ENCODE measurements at places on chromosomes 16 and 17. TPM values are rescaled to one million over a fixed set of nuclear protein-coding genes. Genes with fewer than 3 reads are reported as not detected.

- no peaks in the 10 kb centered on the region for H3K4me1 ChIP-seq
- no peak overlapping the region for H3K27ac ChIP-seq
- H3K36me3 ChIP-seq, result no peaks in the 10 kb centered on the region
- no peak overlapping the region for H3K4me3 ChIP-seq
- peaks cover 11% of the 10 kb centered on the region for H3K27me3 ChIP-seq
These were observed 52.5 kb downstream of the VAT1L start for GRCh38 chr16:77840673-77841501.

- peaks cover 76% of the 10 kb centered on the region for H3K4me1 ChIP-seq
- peak overlapping the region; percentile 90 for H3K4me3 ChIP-seq
- no peaks in the 10 kb centered on the region for H3K27me3 ChIP-seq
- H3K27ac ChIP-seq, result peak overlapping the region; percentile 91
- DNase-seq, result peak; percentile 54
These were observed 579 bp upstream of the CYBA start for GRCh38 chr16:88651276-88651988.

DNA sequence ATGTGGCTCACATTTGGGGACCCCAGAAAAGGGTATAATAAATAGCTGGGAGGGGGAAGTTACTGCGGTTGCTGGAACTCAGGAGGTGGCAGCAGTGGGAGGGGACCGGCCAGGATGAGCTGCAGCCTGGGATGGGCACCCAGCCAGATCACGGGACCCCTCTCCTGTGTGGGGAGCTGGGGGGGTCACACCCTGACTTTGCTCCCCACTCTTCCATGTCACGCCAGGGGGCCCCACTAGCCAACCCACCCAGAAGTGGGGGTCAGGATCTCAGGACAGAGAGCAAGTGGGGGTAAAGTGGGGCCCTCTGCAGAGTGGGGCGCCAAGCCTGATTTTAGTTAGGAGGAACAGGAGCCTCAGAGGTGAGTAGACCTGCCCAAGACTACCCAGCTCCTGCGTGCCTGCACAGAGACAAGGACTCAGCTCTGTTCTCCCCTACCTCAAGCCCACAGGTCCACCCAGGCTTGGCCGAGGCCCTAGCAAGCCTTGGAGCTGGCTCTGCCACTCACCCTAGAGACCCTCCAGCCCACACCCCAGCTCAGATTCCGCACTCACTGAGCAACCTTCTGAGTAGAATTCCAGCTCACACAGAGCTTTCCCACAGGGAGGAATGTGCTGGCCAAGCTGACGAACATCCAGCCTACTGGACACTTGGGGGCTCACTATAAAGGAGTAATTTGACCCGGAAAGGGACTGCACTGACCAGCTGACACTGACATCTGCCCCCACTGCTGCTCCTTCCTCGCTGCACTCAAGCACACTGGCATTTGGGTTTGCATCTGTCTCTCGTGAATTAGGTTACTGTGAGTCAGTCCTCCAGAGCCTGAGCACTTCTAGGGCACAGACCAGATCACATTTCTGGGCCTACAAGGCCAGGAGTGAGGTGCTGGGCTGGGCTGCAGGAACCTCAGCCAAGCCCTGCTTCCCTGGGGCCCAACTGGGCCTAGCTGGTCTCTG is 310.1 kb downstream of the C16orf95 start:
- no peak overlapping the region for H3K4me3 ChIP-seq
- no peak overlapping the region for H3K27ac ChIP-seq
- no peaks in the 10 kb centered on the region for H3K4me1 ChIP-seq

- H3K27ac ChIP-seq, result peak overlapping the region; percentile 96
- peak; percentile 16 for DNase-seq
- H3K4me1 ChIP-seq, result peaks cover 26% of the 10 kb centered on the region
These were observed 504 bp downstream of the SRSF1 start for GRCh38 chr17:58006560-58006923.

- H3K4me1 ChIP-seq, result no peaks in the 10 kb centered on the region
- no peak overlapping the region for H3K4me3 ChIP-seq
- no peak for DNase-seq
- H3K36me3 ChIP-seq, result peaks cover 22% of the 10 kb centered on the region
- H3K27ac ChIP-seq, result no peak overlapping the region
- no peaks in the 10 kb centered on the region for H3K27me3 ChIP-seq
These were observed 44.2 kb downstream of the ZZEF1 start for GRCh38 chr17:4098521-4099209.

GRCh38 chr17:7046127-7046724 is 2.3 kb upstream of the SLC16A11 start:
- H3K36me3 ChIP-seq, result no peaks in the 10 kb centered on the region
- peak overlapping the region; percentile 64 for H3K4me3 ChIP-seq
- H3K4me1 ChIP-seq, result peaks cover 46% of the 10 kb centered on the region
- no peaks in the 10 kb centered on the region for H3K27me3 ChIP-seq
- peak overlapping the region; percentile 70 for H3K27ac ChIP-seq

Gene TEX19
- total RNA-seq, result not detected
